PC-9 (cell line): ENCODE measurements at places on chromosomes 5 and 9.
A peak's percentile ranks its signal among the peaks of the same experiment; 100 is the strongest.

GRCh38 chr5:111422747-111423720 lies 89.3 kb downstream of the STARD4 start:
- no peak for DNase-seq

DNA sequence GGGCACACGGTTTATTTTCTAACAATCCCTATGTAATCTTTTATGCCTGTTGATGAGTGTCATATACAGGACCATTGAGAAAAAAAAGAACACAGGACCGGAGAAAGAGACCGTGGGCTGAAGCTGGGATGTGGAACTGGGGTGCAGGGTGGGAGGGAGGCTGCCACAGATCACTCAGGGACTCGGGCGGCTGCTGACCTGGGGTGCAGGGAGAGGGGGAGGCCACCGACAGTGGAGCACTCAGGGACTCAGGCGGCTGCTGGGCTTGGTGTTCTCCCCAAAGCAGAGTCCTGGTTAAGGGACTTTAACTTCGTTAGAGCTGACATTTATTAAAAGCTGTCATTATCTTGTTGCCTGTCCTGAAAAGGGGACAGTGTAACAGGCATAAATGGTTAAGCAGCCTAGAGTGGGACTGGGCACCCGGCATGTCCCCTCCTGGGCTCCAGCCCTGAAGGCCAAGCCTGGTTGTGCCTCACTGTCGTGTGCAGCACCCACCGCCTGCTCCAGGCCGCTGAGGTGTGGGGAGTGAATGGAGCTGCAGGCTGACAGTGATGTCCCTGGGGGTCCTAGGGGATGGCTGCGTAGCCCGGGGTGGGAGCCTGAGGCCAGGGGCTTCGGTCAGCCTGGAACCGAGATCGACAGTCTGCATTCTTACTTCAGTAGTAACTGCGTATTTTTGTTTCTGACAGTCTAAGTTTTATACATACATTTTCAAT lies 14.0 kb downstream of the NDUFS6 start:
- no peak for DNase-seq

DNA sequence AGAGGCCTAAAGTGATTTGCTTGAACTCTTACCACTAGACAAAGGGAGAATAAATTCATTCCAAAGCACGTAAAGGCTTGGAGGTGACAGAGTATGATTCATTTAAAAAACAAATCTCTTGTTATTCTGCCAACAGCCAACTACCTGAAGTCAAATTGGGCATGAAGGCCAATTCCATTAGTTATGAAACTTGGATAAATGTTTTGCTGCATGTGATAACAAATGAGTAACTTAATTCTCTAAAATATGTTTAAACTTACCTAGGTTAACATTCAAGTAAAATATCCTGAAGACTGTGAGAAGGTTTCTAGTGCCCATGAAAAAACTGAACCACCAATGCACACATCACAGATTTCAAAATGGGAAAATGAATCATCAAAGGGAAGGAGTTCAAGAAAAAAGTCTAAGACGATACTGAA lies 120.1 kb upstream of the TSLP start:
- no peak for DNase-seq

- peak; percentile 39 for DNase-seq
These were observed at the start of gene GPR150 for GRCh38 chr5:95620030-95620869. Gene GPR150, plus strand, starts transcription at chr5:95620087. Its CDS starts 189 bp downstream, at chr5:95620276.

DNA sequence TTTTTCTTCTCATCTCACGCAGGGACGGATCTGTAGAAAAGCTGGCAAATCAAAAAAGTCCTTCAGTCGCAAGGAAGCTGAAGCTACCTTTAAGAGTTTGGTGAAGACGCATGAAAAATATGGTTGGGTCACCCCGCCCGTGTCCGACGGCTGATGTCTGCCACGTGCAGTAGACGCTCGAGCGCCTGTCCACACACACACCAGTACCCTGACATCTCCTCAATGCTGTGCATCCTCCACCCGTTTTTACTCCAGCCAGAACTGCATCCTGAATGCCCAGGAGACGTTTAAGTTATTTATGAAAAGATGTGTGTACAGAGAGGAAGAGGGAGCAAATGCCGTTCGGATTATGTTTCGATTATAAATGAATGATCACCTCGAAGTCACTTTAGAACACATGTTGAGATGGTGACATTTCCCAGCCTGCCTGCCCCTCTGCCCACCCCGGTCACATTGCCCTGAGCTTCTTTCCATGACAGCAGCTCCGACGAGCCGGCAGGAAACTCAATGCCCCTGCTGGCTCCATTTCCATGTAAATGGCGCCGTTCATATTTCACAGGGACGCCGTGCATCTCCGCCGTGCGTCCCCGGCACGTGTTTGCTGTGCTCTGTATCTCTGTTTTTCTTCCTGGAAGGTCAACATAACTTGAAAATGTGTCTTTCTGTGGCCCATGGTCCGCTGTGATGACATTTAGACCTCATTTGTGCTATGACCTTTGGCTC lies 42.7 kb downstream of the UBE2QL1 start:
- no peak for DNase-seq

DNA sequence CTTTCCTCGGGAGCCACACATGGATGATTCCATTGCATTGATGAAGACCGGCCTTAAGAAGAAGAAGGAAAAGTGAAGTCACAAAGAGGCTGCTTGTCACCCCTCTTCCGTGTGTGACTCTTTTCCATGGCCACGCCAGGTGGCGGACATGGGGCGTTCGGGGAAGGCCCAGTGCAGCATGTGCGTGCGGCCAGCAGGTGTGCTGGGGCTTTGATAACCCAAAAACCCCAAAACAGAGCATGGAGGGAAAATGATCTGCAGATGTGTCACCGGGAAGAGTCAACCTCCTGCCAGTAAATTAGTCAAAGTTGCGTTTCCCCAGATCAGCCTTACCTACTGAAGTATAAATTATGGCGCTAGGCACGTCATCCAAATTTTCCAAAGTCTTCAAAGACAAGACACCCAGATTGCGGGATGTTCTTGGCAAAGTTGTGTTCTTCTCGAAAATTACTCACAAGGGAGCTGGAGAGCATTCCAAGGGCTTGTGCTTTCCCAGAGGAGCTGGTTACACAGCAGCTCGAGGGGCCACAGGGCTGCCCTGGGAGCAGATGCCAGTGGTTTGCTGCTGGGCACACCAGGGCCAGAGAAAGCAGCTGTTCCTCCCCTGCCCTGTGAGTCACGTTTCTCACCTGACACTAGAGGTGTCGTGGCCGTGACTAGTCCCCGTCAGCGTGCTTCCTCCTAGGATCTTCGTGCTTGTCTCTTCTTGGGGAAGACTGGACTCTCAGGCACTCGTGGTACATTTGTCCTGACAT lies 53.9 kb downstream of the IRX2 start:
- no peak for DNase-seq

GRCh38 chr9:94714494-94714893 lies 12.0 kb upstream of the AOPEP start:
- DNase-seq = no peak

DNA sequence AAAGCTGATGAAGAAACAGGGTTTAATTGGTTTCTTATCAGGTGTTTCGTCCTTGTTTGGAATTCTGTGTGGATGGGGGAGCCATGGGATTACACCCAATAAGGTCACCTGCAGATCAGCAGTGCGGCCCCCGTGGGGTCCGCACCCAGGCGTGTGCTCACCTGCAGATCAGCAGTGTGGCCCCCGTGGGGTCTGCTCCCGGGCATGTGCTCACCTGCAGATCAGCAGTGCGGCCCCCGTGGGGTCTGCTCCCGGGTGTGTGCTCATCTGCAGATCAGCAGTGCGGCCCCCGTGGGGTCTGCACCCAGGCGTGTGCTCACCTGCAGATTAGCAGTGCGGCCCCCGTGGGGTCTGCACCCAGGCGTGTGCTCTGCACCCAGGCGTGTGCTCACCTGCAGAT lies 41.7 kb upstream of the CEP72 start:
- no peak for DNase-seq

- peak; percentile 74 for DNase-seq
These were observed at the start of gene ARL14EPL for GRCh38 chr5:116032094-116032517. Gene ARL14EPL, plus strand, starts transcription at chr5:116032472. Its CDS starts 18,994 bp downstream, at chr5:116051466.

- no peak for DNase-seq
These were observed 13.6 kb downstream of the SLF1 start for GRCh38 chr5:94632024-94632423.

- DNase-seq = no peak
These were observed 488.5 kb downstream of the NR2F1-AS1 start for GRCh38 chr5:93092349-93093105.

DNA sequence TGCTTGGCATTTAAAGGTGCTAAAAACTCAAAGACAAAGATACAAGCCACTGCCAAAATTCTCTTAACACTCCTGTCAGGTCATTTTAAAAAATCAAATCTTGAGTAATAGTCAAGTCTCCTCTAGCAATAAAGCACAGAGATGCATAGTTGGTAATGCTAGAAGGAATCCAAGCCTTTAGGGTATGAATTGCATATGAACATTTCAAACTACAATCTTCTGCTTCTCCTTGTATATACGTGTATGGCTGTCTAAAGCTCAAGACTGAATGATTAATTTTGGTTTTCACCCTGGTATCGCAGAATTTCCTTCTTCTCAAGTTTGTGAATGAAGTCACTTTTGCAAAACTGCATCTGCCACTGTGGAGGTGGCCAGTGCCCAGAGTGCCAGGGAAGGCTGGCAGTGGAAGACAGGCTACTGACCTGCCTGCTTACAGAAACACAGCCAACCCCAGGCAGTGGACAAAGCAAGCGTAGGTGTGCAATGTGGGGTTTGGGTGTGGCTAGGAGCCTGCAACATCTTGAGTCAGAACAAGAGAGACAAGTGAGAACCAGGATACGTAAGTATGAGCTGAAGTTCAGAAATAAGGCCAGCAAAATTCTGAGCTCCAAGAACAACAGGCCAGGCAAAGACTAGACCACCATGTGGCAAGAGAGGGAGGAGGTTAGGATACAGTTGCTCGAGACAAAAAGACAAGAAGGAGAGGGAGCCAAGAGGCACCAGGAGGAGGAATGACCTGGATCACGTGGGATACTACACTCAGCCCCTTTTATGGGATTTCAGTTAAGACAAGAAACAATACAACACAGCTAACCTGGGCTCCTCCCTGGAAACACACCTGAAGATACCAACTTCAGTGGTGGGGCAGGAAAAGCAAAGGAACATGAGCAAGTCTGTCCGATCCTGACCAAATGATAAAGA lies 22.6 kb downstream of the MYO10 start:
- DNase-seq = peak; percentile 83

DNA sequence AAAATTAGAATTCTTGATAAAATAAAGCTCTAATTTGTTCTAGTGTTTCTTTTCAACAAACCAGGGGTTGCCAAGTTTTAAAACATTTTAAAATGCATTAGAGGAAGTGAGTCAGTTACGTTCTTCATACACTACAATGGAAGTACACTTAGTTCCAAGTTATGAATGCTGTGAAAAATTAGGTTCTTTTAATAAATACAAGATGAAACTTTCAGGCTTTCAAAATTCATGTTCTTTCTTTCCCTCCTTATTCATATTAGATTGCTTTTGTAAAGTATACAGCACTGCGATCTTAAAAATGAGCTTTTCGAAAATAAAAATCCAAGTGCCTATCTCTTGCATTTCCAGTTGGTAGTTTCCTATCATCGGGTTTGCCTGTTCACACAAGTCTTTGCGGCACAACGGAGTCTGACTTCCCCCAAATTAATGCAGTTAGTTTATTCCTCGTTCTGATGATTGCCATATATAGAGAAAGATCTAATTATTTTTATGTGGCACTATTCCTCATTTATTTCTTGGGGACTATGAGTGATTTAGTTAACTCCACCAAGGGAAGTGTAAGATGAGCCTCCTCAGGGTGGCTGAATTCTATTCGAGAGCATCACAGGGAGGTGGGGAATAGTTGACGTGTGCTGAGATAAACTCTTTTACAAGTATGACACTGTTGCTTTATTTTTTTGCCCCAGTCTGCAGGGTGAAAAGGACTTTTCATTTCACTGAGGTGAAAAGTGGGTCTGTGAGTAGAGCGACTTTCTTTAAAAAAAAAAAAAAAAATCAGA lies 238.2 kb downstream of the CD180 start:
- no peak for DNase-seq

GRCh38 chr5:150307617-150308426 lies 5.1 kb upstream of the ARSI start:
- no peak for DNase-seq

GRCh38 chr5:157288405-157289163 lies 22.7 kb downstream of the CYFIP2 start:
- no peak for DNase-seq

GRCh38 chr9:34993502-34994259 lies 4.1 kb downstream of the DNAJB5 start:
- no peak for DNase-seq

- DNase-seq = peak; percentile 38
These were observed 4.1 kb upstream of the RGMB start for GRCh38 chr5:98769210-98769958.

- no peak for DNase-seq
These were observed 36.6 kb upstream of the CDH12 start for GRCh38 chr5:22889720-22890119.

GRCh38 chr5:175892015-175892800 lies 20.8 kb downstream of the CPLX2 start:
- no peak for DNase-seq

- DNase-seq = no peak
These were observed 977 bp upstream of the PAM start for GRCh38 chr5:102753889-102754766.

- DNase-seq = no peak
These were observed 102.3 kb upstream of the LARP1 start for GRCh38 chr5:154652746-154653417.

- DNase-seq = no peak
These were observed 6.8 kb upstream of the ENTPD8 start for GRCh38 chr9:137447722-137448601.

DNA sequence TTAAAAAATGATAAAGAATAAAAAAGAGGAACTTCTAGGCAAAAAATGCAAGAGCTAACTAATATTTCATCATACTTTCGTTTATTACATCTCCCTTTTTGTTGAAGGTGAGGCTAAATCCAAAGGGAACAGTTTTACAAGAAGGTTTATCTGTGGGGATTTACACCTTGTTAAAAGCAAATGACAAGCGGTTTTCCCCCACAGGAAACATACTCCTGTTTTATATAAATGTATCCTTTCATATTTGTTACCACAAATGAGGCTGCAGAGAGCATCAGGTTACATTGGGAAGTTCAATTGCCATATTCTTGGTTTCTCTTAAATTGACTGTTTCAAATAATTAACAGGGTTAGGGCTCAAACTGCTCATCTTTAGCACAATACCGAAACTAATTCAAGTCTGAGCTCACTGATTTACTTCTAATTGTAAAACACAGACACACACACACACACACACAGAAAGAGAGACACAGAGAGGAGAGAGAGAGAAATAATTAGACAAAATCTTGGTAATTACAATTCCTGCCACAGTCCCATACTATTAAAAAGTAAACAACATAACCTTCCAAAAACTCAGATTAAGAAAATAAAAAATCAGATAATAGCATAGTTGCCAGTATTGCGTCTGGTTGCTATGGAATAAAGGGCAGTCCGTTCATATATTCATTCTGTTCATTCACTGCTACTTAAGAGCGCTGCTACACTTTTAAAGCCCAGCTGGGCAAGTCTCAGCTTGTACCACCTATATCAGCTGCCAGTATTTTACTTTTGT lies 17.1 kb downstream of the RFX3 start:
- no peak for DNase-seq

- peak; percentile 64 for DNase-seq
These were observed 533 bp downstream of the ARSB start for GRCh38 chr5:78984439-78985115.

GRCh38 chr5:157924931-157925729 lies 66.2 kb upstream of the CLINT1 start:
- peak; percentile 61 for DNase-seq

- DNase-seq = no peak
These were observed 120.2 kb upstream of the TBCA start for GRCh38 chr5:77896338-77896737.
